Breast epithelium (tissue), 4 donors: ENCODE measurements at places on chromosomes 12 and 14. TPM values are rescaled to one million over a fixed set of nuclear protein-coding genes. Genes with fewer than 3 reads are reported as not detected.

GRCh38 chr14:54927551-54927950 lies 24.9 kb upstream of the GCH1 start:
- H3K4me3 ChIP-seq = no peak overlapping the region
- H3K27me3 ChIP-seq = no peaks in the 10 kb centered on the region
- H3K27ac ChIP-seq = no peak overlapping the region
- DNase-seq = no peak
- H3K4me1 ChIP-seq = no peaks in the 10 kb centered on the region
- no peaks in the 10 kb centered on the region for H3K36me3 ChIP-seq

- no peaks in the 10 kb centered on the region for H3K36me3 ChIP-seq
- H3K27me3 ChIP-seq = no peaks in the 10 kb centered on the region
- DNase-seq = no peak
- H3K27ac ChIP-seq = no peak overlapping the region
- H3K4me1 ChIP-seq = no peaks in the 10 kb centered on the region
Observed at GRCh38 chr14:55624913-55625312, 44.9 kb downstream of the KTN1 start.

DNA sequence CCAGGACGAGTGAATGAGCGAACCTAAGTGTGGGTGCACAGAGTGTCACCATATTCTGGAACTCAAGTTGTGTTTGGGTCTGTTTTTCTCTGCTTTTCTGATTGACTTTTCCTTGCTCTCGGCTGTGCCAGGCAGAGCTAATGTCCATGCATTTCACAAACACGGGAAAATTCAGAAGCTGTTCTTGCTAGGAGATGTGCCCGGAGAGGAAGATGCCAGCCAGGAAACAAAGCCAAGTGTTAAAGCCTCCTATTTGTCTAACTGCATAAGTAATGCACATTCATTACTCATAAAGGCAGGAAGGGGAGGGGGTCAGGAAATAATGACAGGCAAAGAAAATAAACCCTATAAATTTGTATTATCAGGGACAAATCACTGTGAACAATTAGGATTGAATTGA lies 250.4 kb upstream of the SFSWAP start:
- no peaks in the 10 kb centered on the region for H3K36me3 ChIP-seq
- no peak overlapping the region for H3K27ac ChIP-seq
- no peak for DNase-seq
- H3K4me3 ChIP-seq = no peak overlapping the region

DNA sequence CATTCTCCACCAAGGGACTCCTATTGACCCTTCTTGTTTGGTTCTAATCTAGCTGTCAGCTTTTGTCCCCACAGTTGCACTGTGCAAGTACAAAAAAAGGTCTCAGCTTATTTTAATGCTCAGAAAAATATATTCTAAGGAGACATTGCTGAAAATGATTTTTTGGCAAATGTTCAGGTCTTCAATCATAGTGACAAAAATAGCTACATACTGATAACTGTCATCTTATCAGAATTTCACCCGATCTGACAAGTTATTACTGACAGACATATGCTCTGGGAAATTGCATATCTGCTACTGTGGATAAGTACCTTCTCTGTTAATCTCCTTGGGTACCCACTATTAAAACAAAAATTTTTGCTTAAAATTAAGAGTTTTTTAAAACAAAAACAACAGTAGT lies 263.6 kb downstream of the FLRT2 start:
- H3K27me3 ChIP-seq = no peaks in the 10 kb centered on the region
- H3K27ac ChIP-seq = no peak overlapping the region
- H3K36me3 ChIP-seq = no peaks in the 10 kb centered on the region
- DNase-seq = no peak
- H3K4me1 ChIP-seq = no peaks in the 10 kb centered on the region

DNA sequence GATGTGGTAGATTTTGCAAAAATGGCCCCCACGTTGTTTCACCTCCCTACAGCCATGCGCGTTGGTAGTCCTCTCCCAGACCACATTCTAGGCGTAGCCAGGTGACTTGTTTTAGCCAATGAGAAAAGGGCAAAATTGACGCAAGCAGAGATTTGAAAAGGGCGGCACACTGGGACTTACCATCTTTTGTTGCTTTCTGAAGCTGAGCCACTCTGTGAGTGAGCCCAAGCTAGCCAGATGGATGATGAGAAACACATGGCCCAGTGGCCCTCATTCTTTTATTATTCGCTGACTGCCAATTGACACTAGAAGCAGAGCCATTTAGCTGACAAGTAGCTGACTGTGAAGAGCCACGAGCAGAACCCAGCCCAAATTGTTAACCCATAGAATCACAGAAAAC lies 142.0 kb upstream of the GZMB start:
- no peak for DNase-seq
- H3K36me3 ChIP-seq = no peaks in the 10 kb centered on the region
- H3K4me3 ChIP-seq = no peak overlapping the region
- H3K27me3 ChIP-seq = no peaks in the 10 kb centered on the region
- no peak overlapping the region for H3K27ac ChIP-seq
- H3K4me1 ChIP-seq = no peaks in the 10 kb centered on the region

DNA sequence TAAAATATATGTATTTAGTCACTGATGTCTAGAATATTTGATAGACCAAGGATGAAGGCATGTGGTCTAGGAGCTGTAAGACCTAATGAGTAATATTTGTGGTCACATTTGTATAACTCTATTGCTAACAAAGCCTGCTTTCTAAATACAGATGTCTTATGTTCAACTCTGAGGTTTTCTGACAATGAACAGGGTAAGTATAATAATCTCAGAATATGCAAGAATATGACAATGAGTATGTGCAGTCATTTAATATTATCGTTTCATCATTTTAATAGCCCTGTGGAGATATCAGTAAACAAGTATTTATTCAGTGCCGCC lies 389.6 kb downstream of the LRIG3 start:
- H3K4me3 ChIP-seq = no peak overlapping the region
- no peak overlapping the region for H3K27ac ChIP-seq
- H3K27me3 ChIP-seq = no peaks in the 10 kb centered on the region
- no peaks in the 10 kb centered on the region for H3K36me3 ChIP-seq
- no peaks in the 10 kb centered on the region for H3K4me1 ChIP-seq

DNA sequence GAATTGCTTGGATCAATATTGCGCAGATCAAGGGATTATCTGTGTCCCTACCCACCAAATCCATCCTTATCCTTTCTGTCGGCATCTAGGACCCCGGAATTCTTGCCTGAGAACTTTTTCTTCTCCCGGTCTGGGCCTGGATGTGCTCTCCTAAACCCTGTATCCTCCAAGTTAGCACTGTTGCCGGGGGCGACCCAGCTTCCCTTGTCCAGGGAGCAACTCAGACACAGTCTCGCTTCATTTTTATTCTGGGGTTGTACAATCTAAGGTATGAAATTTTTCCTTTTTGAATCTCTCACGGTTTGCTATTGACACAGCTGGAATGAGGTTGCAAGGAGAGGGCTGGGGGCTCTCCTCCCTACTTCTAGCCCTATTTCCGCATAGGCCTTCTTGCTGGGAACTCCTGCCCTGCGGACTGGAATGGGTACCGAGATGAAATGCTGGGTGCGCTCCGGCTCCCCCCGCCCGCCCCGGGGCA lies 403 bp upstream of the PNP start:
- H3K4me1 ChIP-seq = no peaks in the 10 kb centered on the region
- DNase-seq = no peak
- H3K36me3 ChIP-seq = no peaks in the 10 kb centered on the region

- no peaks in the 10 kb centered on the region for H3K36me3 ChIP-seq
- DNase-seq = no peak
- H3K27ac ChIP-seq = no peak overlapping the region
- H3K4me1 ChIP-seq = no peaks in the 10 kb centered on the region
- H3K27me3 ChIP-seq = no peaks in the 10 kb centered on the region
- H3K4me3 ChIP-seq = no peak overlapping the region
Observed at GRCh38 chr12:128426511-128426910, 159.5 kb downstream of the TMEM132C start.

DNA sequence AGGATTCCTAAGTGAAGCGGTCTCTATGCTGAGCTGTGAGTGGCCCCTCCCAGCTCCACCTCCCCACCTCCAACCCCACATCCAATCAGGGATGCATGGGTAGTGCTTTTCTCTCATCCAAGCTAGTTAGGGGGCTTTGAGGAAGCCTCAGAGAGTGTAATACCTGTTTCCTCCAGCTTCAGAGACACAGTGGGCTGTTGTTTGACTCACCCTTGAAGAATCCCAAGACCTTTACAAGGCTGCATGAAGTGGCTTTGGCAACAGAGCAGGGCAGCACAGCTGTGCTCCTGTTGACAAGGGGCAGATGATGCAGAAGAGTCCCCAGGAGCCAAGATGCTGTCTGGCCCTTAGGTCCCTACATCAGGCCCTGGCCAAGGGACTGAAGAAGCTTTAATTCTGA lies 27.1 kb upstream of the CLMN start:
- H3K4me1 ChIP-seq = no peaks in the 10 kb centered on the region
- H3K27ac ChIP-seq = no peak overlapping the region
- H3K36me3 ChIP-seq = no peaks in the 10 kb centered on the region
- peak; percentile 10 for DNase-seq

DNA sequence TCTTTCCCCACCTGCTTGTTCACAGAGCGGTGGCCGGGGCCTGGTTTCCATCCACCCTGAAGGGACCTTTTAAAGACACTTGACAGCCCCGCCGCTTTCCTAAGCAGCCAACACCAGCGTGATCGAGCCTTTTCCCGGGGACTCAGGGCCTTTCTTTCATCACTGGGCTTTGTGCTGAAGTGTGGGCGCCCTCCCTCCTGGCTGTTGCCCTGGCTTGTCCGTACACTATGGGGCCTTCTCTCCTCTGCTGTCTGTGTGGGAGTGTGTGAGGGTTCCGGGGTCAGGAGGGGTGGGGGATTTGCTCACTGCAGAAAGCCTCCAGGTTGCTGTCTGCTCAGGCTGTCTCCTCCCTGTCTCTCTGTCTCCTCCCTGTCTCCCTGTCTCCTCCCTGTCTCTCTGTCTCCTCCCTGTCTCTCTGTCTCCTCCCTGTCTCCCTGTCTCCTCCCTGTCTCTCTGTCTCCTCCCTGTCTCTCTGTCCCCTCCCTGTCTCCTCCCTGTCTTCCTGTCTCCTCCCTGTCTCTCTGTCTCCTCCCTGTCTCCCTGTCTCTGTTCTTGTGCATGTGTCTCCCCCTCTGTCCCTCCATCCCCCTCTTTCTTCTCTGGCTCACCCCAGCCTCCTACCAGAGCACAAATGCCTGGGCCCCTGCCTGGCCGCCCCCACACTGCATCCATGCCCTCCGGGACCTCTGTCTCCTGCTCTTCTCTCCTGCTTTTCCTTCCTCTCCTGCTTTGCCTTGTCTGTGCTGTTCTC lies 64.7 kb downstream of the CCDC92 start:
- no peaks in the 10 kb centered on the region for H3K27me3 ChIP-seq
- H3K27ac ChIP-seq = peak overlapping the region; percentile 38
- no peak for DNase-seq
- no peak overlapping the region for H3K4me3 ChIP-seq
- no peaks in the 10 kb centered on the region for H3K4me1 ChIP-seq

DNA sequence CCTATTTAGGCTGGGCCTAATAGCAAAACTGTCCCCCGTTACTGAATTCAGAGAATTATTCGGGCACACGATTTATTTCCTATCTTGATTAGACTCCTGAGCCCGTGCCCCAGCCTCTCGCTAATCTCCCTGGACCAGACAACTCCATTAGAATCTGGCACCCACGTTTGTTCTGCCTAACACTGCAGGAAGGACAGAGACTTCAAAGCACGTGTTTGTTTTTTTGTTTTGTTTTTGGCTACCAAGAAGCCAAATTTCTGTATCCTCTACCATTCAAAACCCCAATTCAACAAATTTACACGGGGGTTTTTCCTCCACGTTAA lies 4.8 kb downstream of the USP44 start:
- no peak for DNase-seq
- H3K27ac ChIP-seq = no peak overlapping the region

GRCh38 chr12:122086116-122086515 lies 7.6 kb downstream of the MLXIP start:
- no peak overlapping the region for H3K27ac ChIP-seq
- no peaks in the 10 kb centered on the region for H3K27me3 ChIP-seq
- H3K4me1 ChIP-seq = peaks cover 15% of the 10 kb centered on the region
- no peak for DNase-seq

GRCh38 chr12:30877105-30877875 lies 49.3 kb upstream of the TSPAN11 start:
- no peaks in the 10 kb centered on the region for H3K4me1 ChIP-seq
- no peak overlapping the region for H3K27ac ChIP-seq
- H3K4me3 ChIP-seq = no peak overlapping the region
- no peaks in the 10 kb centered on the region for H3K36me3 ChIP-seq

DNA sequence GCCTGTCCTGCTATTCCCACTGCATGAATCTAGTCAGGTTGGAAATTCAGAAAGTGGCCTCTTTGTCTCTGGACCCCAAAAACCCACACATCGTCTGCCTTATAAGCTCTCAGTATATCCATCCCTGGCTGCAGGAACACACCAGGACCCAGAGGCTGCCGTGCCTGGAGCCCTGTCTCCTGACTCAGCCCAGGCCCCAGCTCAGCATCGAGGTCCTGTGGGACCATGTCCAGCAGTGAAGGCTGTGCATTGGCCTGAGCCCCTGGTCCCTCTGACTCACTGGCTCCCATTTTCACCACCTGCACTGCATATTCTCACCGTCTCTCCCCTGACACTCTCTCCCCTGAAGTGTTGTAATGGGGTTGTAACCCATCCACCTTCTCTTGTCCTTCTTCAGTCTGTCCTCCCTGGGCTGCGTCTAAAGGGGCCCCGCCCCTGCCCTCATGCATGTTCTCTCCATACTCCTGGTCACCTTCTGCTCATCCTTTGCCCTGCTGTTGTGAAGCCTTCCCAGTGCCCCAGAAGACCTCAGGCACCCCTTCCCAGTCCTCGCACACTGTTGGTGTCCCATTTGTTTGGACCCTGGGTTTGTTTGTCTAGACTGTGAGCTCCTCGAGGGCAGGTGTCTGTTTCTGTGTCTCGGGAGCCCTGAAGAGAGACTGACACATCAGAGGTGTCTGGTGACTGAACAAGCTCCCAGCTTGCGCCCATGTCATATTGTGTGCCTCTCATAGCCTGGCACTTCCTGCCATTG lies 43.8 kb downstream of the EVL start:
- no peaks in the 10 kb centered on the region for H3K36me3 ChIP-seq
- H3K27me3 ChIP-seq = no peaks in the 10 kb centered on the region
- no peak for DNase-seq

- no peaks in the 10 kb centered on the region for H3K36me3 ChIP-seq
- H3K27me3 ChIP-seq = no peaks in the 10 kb centered on the region
- H3K4me1 ChIP-seq = no peaks in the 10 kb centered on the region
- no peak overlapping the region for H3K4me3 ChIP-seq
Observed at GRCh38 chr12:32650508-32650907, 28.6 kb upstream of the DNM1L start.

- no peak overlapping the region for H3K4me3 ChIP-seq
- H3K27ac ChIP-seq = peak overlapping the region; percentile 67
- H3K27me3 ChIP-seq = no peaks in the 10 kb centered on the region
- H3K4me1 ChIP-seq = no peaks in the 10 kb centered on the region
- DNase-seq = peak; percentile 57
Observed at GRCh38 chr14:68444449-68445168, 348.3 kb downstream of the ZFP36L1 start.

- H3K4me3 ChIP-seq = no peak overlapping the region
- H3K36me3 ChIP-seq = no peaks in the 10 kb centered on the region
- no peaks in the 10 kb centered on the region for H3K27me3 ChIP-seq
- no peak for DNase-seq
- H3K27ac ChIP-seq = no peak overlapping the region
Observed at GRCh38 chr14:44778604-44779003, 183.1 kb downstream of the KLHL28 start.

The FZD10 gene
- 1.8 TPM for total RNA-seq

The MSI1 gene
- total RNA-seq = 0.59 TPM

The SHMT2 gene
- total RNA-seq = 37.9 TPM

The ZNF84 gene
- total RNA-seq = 29.2 TPM

The KRT78 gene
- total RNA-seq = not detected

The SENP1 gene
- total RNA-seq = 14.4 TPM

The DIO3 gene
- 1.6 TPM for total RNA-seq

The CEP170B gene
- total RNA-seq = 10.1 TPM

The KRT81 gene
- 3.6 TPM for total RNA-seq

The IFNG-AS1 gene
- total RNA-seq = not detected
